ENCODE measurements at places on chromosomes 7 and 10.

- no peak for DNase-seq
Measured at GRCh38 chr10:10605551-10606081, 412.1 kb upstream of the CELF2 start.

DNA sequence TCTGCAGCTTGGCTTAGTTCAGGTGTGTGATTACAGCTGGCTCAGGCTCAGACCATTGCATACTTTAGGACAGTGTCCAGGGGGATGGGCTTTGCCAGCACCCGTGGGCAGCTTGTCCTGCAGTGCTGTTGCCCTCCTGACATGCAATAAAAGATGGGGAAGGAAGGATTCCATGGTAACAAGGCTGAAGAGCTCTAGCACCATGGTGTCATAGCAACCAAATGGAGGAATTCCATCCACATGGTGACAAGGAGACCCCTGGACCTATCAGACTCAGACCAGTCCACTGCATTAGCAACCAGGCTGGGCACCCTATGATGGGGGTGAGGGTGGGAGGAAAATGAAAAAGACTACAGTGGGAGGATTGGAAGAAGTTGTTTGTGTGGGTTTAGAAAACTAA is 49.9 kb downstream of the SORCS3 start:
- no peak for DNase-seq

DNA sequence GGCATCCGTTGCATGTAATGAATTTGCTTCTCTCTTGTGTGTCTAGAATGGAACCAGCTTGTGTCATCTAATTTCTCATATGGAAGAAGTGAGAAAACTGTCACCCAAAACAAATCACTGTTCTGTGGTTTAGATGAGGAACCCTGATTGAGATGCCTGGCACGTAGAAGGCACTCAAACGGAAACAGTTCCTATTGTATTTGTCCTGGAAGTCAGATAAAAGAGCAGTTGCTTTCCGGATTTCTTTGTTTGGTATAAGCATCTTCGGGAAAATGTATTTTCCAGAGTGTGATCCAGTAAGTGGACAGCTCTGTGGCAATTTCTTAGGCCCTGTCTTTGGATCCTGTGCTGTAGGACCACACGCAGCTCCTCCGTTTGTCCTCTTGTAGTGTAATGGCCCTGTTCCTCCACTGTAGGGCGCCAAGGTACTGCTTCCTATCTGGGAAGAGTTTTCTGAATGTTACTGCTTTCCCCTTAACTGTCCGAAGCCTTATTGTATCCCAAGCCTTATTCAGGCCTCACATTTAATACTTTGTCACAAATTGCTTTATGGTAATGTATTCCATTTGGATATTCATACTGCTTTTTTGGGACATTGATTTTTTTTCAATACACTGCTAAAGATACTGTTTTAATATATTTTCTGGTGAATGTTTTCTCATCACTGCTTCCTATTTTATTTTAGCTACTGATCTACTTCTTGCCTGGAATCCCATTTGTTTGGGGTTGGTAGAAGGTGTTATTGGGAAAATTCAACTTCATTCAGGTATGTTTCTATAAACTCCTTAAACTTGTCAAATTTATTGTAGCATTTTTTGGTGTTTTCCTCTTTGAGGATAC is 24.8 kb downstream of the INPP5F start:
- DNase-seq: peak; percentile 48

DNA sequence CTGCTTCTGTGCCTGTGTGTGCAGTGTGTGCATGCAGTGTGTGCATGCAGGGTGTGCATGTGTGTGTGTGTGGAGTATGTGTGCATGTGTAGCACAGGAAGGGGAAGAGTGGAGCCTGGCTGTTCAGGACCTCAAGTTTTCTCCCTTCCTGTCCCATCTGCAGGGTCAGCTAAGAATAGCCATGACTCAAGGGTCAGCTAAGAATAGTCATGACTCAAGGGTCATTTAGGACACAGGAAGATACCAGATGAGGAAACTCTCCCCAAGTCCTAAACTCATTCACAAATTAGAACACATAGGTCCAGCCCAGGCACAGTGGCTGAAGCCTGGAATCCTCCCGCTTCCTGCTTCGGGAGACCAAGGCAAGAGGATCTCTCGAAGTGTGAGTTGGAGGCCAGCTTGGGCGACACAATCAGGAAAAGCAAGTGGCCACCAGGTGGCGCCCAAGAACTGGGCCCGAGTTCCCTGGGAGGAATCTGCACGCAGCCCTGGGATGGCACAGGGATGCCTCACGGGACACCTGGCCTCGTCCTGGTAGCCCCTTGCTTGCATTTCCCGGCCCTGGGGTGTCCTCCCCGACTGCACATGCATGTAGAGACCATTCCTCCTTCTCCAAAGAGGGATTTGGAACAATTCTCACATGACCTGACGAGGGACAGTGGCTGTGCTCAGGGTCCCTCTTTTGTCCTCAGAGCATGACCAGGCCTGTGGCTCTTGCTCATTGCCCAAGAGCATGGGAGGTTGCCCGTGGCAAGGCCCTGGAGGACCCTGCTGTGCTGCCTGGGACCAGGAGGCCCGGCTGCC is 21.4 kb upstream of the VOPP1 start:
- DNase-seq: peak; percentile 67

DNA sequence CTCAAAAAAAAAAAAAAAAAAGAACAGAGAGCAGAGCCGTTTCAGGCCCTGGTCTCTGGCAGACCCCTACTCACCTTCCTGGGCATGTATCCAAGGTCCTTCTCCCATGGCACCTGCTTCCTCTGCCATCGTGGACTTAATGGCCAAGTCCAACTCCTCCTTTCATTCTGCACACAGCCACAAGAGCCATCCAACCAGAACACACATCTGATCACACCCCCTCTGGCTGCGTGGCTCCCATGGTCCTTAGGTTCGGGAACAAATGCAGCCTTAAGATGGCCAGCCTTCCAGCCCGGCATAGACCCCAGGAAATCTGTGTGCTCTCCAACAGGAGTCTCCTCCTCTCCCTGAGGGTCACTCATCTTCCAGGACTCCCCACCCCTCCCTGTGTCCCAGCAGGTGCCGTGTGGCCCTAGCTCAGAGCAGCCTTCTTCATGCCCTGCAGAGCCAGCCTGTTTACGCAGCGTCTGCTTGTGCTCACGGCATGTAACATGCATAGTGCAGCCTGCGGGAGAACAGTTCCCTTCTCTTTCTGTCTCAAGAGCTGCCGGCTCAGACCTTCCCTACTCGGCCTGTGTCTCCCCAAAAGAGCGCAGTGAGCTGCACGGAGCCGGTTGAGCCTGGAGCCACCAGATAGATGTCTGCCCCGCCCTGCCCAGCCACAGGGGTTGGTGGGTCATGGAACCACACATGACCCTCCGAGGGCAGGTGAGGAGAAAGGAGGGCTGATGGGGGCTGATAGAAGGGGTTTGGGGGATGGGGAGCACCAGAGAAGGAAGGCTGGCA is 157.3 kb downstream of the NRF1 start:
- no peak for DNase-seq

- DNase-seq: no peak
Measured at GRCh38 chr10:12969951-12970350, 31.6 kb downstream of the CCDC3 start.

DNA sequence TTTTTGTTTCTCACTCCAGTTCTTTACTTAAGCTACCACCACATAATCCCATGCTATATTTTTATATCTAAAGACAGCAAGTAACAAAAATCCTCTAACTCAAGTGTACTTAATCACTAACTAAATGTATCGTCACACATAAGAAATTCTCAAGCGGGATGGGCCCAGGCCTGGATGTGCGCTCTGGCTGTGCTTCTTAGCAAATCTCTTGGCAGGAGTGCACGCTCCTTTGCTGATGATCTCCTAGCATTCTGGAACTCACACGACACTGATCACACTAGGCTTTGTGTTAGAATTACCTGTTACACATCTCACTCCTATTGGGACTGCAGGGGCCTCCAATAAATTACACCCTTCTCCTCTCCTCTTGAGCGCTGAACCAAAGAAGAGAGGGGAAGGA is 46.7 kb upstream of the CALD1 start:
- DNase-seq: no peak

DNA sequence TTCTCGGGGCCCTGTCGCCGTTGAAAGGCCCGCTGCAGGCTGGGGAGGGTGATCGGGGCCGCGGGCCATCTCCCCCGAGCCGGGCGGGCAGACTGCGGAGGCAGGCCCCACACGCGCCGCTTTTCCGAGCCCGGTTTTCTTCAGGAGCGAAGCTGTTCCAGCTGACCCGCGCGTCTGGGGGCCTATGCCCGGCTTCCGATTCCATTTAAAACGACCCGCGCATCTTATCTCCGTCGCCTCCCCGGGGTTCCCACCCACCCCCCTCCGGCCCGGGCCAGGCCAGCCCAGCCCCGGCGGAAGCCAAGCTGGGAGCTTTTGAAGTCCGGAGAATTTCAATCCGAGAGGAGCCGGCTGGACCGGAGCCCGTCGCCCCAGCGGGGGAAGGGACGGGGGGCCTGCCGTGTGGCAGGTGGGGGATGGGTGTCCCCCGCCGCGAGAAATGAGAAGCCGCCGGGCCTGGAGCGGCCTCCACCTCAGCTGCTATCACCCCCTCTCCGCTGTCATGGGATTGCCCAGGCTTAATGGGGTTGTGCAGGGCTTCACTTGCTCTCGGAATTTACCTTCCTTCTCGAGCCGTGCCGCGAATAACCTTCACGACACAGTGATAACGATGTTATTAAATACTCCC is 3.1 kb upstream of the EVX1 start:
- no peak for DNase-seq

DNA sequence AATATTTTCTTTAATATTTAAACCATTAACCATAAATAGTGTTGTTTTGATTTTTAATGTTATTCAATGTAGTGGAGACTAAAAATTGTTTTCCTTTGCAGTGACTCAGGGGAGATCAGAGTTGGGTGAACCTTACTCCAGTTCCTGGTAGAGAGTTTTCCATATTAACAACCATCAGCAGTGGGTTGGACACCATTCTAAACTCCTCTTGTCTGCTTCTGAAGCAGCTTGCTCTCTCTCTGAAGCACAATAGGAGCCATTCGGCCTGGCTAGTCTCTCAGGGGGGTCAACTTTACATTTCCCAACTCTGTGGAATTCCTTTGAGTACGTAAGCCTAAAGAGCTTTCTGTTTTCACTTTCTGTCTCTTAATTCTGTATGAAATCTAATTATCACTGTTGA is 9.4 kb upstream of the NRG3 start:
- no peak for DNase-seq

- DNase-seq: no peak
Measured at GRCh38 chr7:159067576-159068487, 76.8 kb downstream of the VIPR2 start.

GRCh38 chr7:40833191-40833887 is 698.5 kb downstream of the SUGCT start:
- no peak for DNase-seq

DNA sequence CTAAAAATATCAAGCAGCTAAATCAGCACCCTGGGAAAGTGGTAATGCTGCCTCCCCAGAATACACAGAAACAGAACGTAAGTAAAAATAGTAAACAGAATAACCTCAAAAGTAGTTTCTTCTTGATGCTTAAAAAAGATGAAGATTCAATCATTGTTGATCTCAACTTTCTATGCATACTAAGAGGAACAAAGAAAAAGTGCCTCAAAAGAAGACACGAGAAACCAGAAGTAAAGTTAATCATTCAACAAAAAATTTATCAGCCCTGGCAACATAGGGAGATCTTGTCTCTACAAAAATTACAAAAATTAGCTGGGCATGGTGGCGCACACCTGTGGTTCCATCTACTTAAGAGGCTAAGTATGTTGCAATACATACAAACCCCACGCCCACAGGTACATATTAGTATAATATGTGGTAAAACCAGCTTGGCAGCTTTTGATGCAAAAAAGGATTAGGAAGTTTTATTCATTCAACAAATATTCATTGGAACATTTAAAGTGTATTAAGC is 153.7 kb downstream of the NRBF2 start:
- DNase-seq: no peak

DNA sequence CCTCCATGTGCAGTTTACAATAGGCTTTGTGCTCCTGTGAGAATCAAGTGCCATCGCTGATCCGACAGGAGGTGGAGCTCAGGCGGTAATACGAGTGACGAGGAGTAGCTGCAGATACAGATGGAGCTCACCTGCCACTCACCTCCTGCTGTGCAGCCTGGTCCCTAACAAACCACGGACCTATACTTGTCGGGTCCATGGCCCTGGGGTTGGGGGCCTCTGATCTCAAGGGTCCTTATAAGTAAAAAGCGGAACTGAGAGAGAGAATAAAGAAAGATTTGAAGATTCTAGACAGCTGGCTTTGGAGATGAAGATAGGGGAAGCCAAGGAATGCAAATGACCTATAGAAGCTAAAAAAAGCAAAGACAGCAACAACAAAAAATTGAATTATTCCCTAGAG is 130.6 kb downstream of the PLXDC2 start:
- no peak for DNase-seq

- DNase-seq: no peak
Measured at GRCh38 chr10:60944058-60944909, at the start of gene RHOBTB1. Gene RHOBTB1, minus strand, starts transcription at chr10:60944185. Its CDS starts 32,643 bp downstream, at chr10:60911542.

- DNase-seq: no peak
Measured at GRCh38 chr7:130127821-130128317, 57.5 kb downstream of the KLHDC10 start.

DNA sequence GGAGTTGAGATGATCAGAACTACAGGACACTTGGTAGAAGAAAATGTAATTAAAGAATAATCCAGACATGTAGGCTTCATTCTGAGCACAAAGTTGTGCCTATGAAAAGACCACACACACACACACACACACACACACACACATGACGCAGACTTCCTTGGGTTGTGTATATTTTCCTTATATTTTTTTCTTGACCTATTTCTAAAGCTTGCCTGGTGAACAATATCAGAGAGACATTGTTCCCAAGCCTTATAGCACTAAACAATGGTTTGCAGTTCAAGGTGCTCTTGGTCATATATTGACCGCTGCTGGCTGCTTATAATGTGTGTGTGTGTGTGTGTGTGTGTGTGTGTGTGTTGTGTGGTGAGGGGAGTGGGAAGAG is 202.7 kb downstream of the PRPF18 start:
- no peak for DNase-seq

DNA sequence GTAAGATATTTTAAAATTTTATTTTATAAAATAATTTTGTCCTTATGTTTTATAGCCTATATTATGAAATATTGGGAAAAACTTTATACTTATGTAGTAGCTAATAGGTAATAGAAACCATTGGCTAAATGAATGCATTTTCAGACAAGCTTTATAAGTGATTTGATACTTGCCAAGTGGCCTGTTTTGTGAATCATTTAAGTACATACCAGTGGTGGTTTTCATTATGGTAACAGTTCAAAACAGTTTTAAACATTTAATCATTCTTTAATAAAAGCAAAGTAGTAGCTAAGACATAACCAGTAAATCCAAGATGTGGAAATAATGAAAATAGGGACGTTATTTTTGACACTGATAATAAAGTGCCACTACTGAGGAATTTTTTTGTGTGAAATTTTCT is 182.2 kb downstream of the PHF14 start:
- no peak for DNase-seq

DNA sequence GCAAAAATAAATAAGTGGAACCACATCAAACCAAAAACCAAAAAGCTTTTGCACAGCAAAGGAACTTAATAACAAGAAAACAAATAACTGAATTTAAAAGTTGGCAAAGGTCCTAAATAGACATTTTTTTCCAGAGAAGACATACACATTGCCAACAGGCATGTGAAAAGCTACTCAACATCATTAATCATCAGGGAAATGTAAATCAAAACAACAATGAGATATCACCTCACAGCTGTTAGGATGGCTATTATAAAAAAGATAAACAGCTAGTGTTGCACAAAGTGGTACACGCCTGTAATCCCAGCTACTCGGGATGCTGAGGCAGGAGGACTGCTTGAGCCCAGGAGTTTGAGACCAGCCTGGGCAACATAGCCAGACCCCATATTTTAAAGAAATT is 2.2 kb upstream of the SUN3 start:
- no peak for DNase-seq
